ENCODE measurements at places on chromosomes 7 and 10. TPM values are rescaled to one million over a fixed set of nuclear protein-coding genes. Genes with fewer than 3 reads are reported as not detected.

DNA sequence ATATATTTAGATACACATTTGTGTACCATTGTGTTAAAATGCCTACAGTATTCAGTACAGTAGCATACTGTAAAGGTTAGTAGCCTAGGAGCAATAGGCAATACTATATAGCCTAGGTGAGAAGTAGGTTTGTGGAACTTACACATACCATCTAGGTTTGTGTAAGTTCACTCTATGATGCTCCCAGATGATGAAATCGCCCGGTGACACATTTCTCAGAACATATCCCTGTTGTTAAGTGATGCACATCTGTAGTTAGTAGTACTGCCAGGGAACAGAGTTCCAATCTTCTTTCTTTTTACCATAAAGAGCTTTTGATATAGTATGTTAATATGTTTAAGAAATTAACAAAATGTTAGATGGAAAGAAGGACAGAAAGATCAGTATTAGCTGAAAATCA, 138.2 kb downstream of the SNX13 start:
- DNase-seq = no peak
- H3K36me3 ChIP-seq = peaks cover 8% of the 10 kb centered on the region
- H3K27me3 ChIP-seq = no peaks in the 10 kb centered on the region
- H3K4me3 ChIP-seq = no peak overlapping the region
- no peak overlapping the region for H3K27ac ChIP-seq

Gene SFTPA1
- not detected for total RNA-seq

- no peak for DNase-seq
- H3K4me3 ChIP-seq = no peak overlapping the region
- no peaks in the 10 kb centered on the region for H3K36me3 ChIP-seq
- no peaks in the 10 kb centered on the region for H3K4me1 ChIP-seq
- H3K27ac ChIP-seq = no peak overlapping the region
Observed at GRCh38 chr10:29112827-29113615, 175.8 kb upstream of the LYZL1 start.

- no peaks in the 10 kb centered on the region for H3K27me3 ChIP-seq
- H3K4me1 ChIP-seq = no peaks in the 10 kb centered on the region
Observed at GRCh38 chr7:41969561-41970105, 266.7 kb upstream of the INHBA start.

Gene LRRN3
- 2.4 TPM for total RNA-seq

DNA sequence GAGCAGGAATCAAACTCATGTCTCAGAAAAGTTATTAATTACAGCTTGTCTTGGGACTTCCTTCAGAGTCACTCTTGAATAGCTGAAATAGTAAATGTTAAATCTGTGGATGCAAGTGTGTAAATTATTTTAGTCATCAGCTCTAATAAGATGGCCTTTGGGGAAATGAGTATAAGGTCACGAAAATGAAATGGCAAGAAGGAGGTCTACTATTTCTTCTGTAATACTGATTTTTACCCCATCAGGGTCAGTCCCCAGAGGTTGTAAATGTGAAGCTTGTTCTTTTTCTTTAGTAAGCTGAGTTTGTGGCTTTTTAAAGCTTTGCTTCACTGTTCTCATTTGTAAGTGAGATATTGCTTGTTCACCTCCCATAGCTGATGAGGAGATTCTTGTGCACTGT, 63.9 kb downstream of the GBF1 start:
- peaks cover 3% of the 10 kb centered on the region for H3K4me1 ChIP-seq
- DNase-seq = no peak
- no peaks in the 10 kb centered on the region for H3K36me3 ChIP-seq
- no peaks in the 10 kb centered on the region for H3K27me3 ChIP-seq
- H3K4me3 ChIP-seq = no peak overlapping the region
- H3K27ac ChIP-seq = no peak overlapping the region

DNA sequence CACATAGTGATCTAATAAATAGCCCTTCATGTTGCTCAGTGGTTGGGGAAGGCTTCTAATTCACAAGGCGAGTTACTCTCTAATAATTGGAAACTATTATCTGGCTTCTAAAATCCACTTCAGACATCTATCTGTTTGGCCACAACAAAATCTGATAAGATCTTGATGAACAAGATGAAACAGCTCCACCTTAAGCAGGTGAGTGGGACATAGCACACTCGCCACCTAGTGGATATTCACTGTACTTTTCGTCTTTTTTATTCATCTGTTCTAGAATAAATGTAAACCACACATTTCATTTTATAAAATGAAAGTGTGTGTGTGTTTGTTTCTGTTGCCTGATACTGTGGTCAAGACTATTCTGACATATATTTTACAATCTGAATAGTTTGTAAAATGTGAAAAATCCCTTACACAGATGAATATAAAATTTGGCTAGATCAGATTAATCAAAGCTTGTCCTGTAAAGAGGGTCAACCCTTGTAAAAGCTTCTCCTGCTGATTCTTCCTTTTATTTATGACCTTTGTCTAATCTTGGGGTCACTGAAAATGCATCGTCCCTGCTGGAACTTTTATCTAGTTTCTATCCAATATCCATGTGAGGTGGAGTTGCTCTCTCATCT, 26.5 kb upstream of the CNTNAP2 start:
- no peaks in the 10 kb centered on the region for H3K4me1 ChIP-seq
- no peak overlapping the region for H3K27ac ChIP-seq
- no peaks in the 10 kb centered on the region for H3K27me3 ChIP-seq
- DNase-seq = no peak
- H3K4me3 ChIP-seq = no peak overlapping the region
- no peaks in the 10 kb centered on the region for H3K36me3 ChIP-seq

DNA sequence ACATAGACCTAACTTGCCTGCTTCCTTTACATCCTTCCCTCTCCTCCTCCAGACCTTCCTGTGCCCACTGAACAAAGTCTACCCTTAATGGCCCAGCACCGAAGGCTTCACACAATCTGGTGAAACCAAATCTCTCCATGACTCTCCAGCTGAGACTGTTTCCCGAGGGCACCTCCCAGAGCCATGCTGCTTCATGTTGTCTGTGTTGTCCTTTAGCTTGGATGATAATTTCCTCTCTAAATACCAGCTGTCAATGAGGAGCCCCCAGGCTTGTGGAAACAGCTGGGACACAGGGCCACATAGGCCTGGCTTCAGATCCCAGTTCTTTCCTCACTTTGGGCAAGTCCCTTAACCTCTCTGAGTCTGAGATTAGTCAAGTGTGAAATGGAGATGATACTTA, 54.3 kb downstream of the DLD start:
- no peaks in the 10 kb centered on the region for H3K36me3 ChIP-seq
- no peak overlapping the region for H3K4me3 ChIP-seq
- H3K27ac ChIP-seq = peak overlapping the region; percentile 41
- H3K4me1 ChIP-seq = no peaks in the 10 kb centered on the region

GRCh38 chr10:110416776-110417711, 80.7 kb upstream of the DUSP5 start:
- H3K36me3 ChIP-seq = no peaks in the 10 kb centered on the region
- no peak overlapping the region for H3K4me3 ChIP-seq
- H3K27me3 ChIP-seq = no peaks in the 10 kb centered on the region
- no peak for DNase-seq
- no peaks in the 10 kb centered on the region for H3K4me1 ChIP-seq
- H3K27ac ChIP-seq = peak overlapping the region; percentile 55

DNA sequence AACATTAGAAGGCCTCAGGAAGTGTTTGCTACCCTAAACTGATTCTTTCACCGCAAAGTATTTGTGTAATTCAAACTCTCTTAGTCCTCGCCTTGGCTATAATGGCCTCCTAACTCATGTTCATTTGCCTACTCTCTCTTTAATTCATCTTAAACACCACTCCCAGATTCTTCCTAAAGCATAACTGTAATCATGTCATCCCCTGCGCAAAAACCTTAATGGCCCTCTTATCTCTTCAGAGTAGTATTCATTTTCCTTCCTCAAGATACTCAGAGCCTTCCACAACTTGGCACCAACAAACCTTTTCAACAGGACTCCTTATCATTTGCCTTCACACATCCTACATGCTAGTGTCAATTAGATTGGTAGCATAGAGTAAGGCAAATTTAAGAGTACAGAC, 42.9 kb downstream of the CSTF2T start:
- no peak overlapping the region for H3K27ac ChIP-seq
- no peaks in the 10 kb centered on the region for H3K4me1 ChIP-seq
- DNase-seq = no peak
- H3K36me3 ChIP-seq = no peaks in the 10 kb centered on the region
- no peaks in the 10 kb centered on the region for H3K27me3 ChIP-seq

GRCh38 chr10:123259791-123260190, 105.6 kb downstream of the BUB3 start:
- H3K4me3 ChIP-seq = no peak overlapping the region
- H3K36me3 ChIP-seq = no peaks in the 10 kb centered on the region
- no peak for DNase-seq
- H3K4me1 ChIP-seq = no peaks in the 10 kb centered on the region

Gene URGCP
- total RNA-seq = 39.2 TPM

- no peaks in the 10 kb centered on the region for H3K4me1 ChIP-seq
- no peaks in the 10 kb centered on the region for H3K36me3 ChIP-seq
- H3K27me3 ChIP-seq = no peaks in the 10 kb centered on the region
- no peak overlapping the region for H3K27ac ChIP-seq
Observed at GRCh38 chr10:58969576-58969975, 206.9 kb upstream of the PHYHIPL start.

GRCh38 chr7:5248201-5248885, 34.4 kb upstream of the SLC29A4 start:
- H3K36me3 ChIP-seq = no peaks in the 10 kb centered on the region
- H3K27ac ChIP-seq = peak overlapping the region; percentile 57
- no peak overlapping the region for H3K4me3 ChIP-seq
- no peaks in the 10 kb centered on the region for H3K4me1 ChIP-seq
- peak; percentile 35 for DNase-seq

Gene CTAGE6
- not detected for total RNA-seq

Gene EGR2
- total RNA-seq = 9.2 TPM

- H3K27me3 ChIP-seq = no peaks in the 10 kb centered on the region
- no peaks in the 10 kb centered on the region for H3K4me1 ChIP-seq
- H3K4me3 ChIP-seq = no peak overlapping the region
- H3K27ac ChIP-seq = no peak overlapping the region
- no peaks in the 10 kb centered on the region for H3K36me3 ChIP-seq
Observed at GRCh38 chr7:106278695-106279094, 6.1 kb downstream of the NAMPT start.

Gene HTR5A
- not detected for total RNA-seq

- no peaks in the 10 kb centered on the region for H3K4me1 ChIP-seq
- H3K27me3 ChIP-seq = no peaks in the 10 kb centered on the region
- H3K4me3 ChIP-seq = no peak overlapping the region
- H3K36me3 ChIP-seq = peaks cover 27% of the 10 kb centered on the region
Observed at GRCh38 chr10:103416436-103417147, 20.2 kb downstream of the PDCD11 start.

Gene IL2RA
- 0.88 TPM for total RNA-seq

Gene SEMA3E
- 13.5 TPM for total RNA-seq

Gene CRHR2
- total RNA-seq = under 0.01 TPM

DNA sequence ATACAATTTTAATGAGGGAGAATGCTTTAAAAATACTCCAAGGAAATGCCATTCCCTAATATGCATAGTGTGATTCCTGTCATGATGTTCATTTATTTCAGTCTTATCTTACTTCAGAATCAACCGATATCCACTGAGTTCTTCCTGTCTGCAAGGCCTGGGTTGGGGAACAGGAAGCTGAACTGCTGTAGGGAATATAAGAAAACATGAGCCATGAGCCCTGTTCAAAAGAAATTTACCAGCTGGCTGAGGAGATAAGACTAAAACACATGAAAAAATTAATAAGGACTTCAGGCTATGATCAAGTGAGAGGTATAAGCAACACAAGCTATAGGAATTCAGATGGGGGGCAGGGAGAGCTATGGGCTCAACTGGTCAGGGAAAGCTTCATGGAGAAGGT, 184.7 kb downstream of the PLPP4 start:
- H3K4me1 ChIP-seq = no peaks in the 10 kb centered on the region
- no peaks in the 10 kb centered on the region for H3K27me3 ChIP-seq
- H3K4me3 ChIP-seq = no peak overlapping the region
- no peaks in the 10 kb centered on the region for H3K36me3 ChIP-seq

GRCh38 chr7:68936471-68937035, 661.7 kb upstream of the AUTS2 start:
- DNase-seq = no peak
- no peaks in the 10 kb centered on the region for H3K27me3 ChIP-seq
- no peaks in the 10 kb centered on the region for H3K4me1 ChIP-seq
- H3K27ac ChIP-seq = no peak overlapping the region
- no peak overlapping the region for H3K4me3 ChIP-seq
- no peaks in the 10 kb centered on the region for H3K36me3 ChIP-seq

- DNase-seq = no peak
- H3K27ac ChIP-seq = peak overlapping the region; percentile 82
- H3K36me3 ChIP-seq = no peaks in the 10 kb centered on the region
- no peaks in the 10 kb centered on the region for H3K27me3 ChIP-seq
- H3K4me1 ChIP-seq = no peaks in the 10 kb centered on the region
Observed at GRCh38 chr10:24451325-24451820, 242.4 kb downstream of the KIAA1217 start.

Gene FBH1
- total RNA-seq = 115 TPM

Gene ZNF804B
- not detected for total RNA-seq

Gene DNAJC12
- 0.96 TPM for total RNA-seq

Gene GUSB
- total RNA-seq = 27.7 TPM

Gene CCL24
- total RNA-seq = 1.3 TPM

DNA sequence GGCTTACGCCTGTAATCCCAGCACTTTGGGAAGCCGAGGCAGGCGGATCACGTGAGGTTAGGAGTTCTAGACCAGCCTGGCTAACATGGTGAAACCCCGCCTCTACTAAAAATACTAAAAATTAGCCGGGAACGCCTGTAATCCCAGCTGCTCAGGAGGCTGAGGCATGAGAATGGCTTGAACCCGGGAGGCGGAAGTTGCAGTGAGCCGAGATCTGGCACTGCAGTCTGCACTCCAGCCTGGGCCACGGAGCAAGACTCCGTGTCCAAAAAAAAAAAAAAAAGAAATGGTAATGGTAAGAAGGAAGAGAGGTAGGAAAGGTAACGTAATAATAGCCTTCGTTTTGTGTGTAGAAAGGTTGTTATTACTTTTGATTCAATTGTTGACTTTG, 1.2 kb downstream of the HSPA14 start:
- peak overlapping the region; percentile 98 for H3K4me3 ChIP-seq
- H3K4me1 ChIP-seq = peaks cover 7% of the 10 kb centered on the region
- no peak for DNase-seq
- peak overlapping the region; percentile 96 for H3K27ac ChIP-seq
- H3K36me3 ChIP-seq = peaks cover 21% of the 10 kb centered on the region

DNA sequence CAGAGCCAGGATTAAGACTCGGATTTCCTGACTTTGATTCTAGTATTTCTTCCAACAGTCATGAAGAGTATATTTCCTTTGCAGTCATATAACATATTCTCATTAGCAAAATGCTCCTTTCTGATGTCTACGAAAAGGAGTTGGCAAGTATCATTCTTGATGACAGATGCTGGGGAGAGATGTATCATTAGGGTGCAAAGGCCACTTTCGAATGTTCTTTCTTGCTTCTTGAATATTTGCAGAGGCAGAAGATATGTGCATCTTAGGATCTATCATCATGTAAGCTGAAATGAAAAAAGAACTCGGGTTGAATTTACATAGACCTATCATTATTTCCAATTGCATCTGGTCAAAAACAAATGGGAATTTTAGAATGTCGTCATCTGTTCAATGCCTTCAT, 294.4 kb downstream of the BAMBI start:
- no peak overlapping the region for H3K27ac ChIP-seq
- no peak for DNase-seq
- H3K4me3 ChIP-seq = no peak overlapping the region
- no peaks in the 10 kb centered on the region for H3K36me3 ChIP-seq
- no peaks in the 10 kb centered on the region for H3K27me3 ChIP-seq

- H3K36me3 ChIP-seq = no peaks in the 10 kb centered on the region
- H3K27ac ChIP-seq = no peak within 1 kb of the TSS
- no peaks in the 10 kb centered on the region for H3K4me1 ChIP-seq
- DNase-seq = no peak
- H3K4me3 ChIP-seq = peak within 1 kb of the TSS; percentile 14
- H3K27me3 ChIP-seq = no peaks in the 10 kb centered on the region
Observed at GRCh38 chr7:99679400-99680191, at the start of gene CYP3A5. Gene CYP3A5 (minus strand): TSS chr7:99679996. CDS start chr7:99679896, 100 bp downstream.

Data from breast epithelium (tissue), 4 donors.